Stimulated activated CD4-positive, alpha-beta T cell treated with anti-CD3 and anti-CD28 coated beads, Interleukin-15, amount 100 ng/mL, for 24 hours (primary cell): ENCODE measurements at places on chromosomes 11 and 22.

DNA sequence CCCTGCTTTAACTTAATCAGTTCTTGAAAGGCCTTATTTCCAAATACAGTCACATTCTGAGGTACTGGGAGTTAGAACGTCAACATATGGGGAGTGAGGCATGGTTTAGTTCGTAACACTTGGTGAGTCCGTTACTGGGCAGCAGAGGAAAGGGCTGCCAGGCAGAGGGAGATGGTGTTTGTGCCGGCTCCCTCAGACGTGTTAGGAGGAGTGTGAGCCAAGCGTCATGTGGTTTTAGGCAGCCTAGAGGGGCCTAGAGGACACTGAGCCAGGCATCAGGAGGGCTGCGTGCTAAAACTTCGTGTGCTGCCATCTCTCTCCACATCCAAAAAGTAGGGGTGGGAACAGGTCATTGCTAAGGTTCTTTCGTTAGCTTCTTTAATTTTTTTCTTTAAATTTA is 10.2 kb downstream of the BCR start:
- no peak for DNase-seq

- no peak for DNase-seq
Measured at GRCh38 chr22:50035976-50036724, 21.9 kb downstream of the TTLL8 start.

GRCh38 chr22:35349704-35350538 is 31.0 kb upstream of the HMOX1 start:
- DNase-seq: no peak

- no peak for DNase-seq
Measured at GRCh38 chr11:57932105-57932504, 91.6 kb upstream of the OR9Q1 start.

DNA sequence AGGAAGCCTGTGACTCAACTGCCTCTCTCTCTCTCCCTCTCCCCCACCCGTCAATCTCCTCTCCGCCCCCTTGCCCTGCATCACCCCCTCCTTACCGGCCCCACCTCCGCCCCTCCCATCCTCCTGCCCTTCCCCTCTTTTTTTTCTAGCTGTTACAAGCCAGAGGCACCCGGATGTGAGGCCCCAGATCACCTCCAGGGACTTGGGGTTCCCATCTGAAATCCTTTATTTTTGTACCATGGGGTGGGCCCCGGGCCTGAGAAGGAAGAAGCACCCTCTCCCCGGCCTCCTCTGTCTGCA is 10.8 kb downstream of the KCTD17 start:
- peak; percentile 27 for DNase-seq

DNA sequence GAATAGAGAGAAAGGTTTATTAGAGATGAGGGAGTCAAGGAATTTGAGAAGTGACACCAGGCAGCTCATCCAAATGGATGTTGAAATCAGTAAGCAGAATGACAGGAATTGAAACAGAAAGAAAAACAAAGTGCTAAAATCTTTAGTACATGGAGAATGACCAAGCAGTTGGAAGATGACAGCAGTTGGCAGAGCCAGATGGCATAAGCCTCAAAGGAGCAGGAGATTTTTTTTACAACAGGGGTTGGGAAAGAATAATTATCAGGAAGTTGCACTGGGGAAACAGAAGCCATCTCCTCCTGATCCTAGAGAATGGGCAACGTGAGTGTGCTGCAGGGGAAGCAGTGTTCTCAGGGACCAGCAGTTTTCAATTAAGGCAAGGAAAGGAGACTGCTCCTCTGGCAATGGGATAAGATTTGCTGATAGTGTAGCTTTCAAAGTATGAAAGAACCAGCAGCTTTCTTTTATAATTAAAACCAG is 28.9 kb downstream of the RAB39A start:
- no peak for DNase-seq

DNA sequence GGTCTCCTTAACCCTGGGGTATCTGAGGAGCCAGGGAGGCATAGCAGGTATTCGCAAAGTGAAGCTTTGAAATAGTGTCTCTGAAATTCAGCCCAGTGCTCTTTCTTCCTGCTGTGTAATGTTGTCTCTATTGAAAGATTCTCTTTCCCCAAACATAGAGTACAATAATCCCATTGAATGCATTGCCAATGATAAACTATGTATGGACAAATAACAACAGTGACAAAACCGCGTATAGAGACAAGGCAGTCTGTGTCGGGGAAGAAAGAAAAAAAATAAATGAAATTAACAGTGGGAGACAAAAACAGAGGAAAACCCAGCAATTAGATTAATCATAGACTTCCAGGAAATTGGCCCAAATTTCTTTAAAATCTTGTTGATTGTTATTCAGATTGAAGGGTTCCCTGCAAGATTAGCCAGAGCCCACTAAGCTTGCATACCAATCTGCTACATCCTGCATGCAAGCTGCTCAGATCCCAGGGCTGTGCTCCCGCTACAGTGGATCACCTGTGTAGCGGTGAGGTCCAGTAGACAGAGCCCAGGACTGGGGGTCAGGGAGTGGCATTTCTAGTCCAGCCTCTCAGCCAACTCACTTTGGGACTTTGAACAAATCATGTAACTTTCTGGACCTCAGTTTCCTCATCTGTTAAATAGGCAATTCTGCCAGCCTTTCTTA is 492.8 kb downstream of the INSC start:
- no peak for DNase-seq

GRCh38 chr22:39488563-39489083 is 13.5 kb upstream of the MIEF1 start:
- no peak for DNase-seq

- DNase-seq: no peak
Measured at GRCh38 chr11:17765356-17766072, 30.9 kb downstream of the KCNC1 start.

DNA sequence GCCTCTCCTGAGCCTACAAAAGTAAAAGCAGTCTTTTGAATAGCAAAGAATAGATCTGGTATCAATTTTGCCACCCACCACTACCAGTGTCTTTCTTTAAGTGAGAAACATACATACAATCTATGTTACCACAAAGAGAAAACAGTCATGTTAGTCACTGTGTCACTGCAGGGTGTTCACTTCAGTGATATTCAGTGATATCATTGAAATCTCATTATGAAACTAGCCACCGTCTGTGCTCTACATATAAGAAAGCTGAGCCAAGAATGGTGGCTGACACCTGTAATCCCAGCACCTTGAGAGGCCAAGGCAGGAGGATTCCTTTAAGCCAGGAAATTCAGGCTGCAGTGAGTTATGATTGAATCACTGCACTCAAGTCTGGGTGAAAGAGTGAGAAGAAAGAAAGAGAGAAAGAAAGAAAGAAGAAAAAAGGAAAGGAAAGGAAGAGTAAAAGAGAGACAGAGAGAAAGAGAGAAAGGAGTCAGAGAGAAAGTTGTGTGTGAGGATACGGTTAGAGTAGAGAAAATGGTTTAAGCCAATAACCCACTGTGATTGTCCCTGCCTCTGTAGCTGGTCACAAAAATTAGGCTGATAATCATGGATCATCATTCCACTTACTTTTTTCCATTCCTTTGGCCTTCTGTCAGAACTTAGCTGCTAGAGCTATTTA is 847.1 kb downstream of the FAM181B start:
- DNase-seq: no peak

- peak; percentile 94 for DNase-seq
Measured at GRCh38 chr11:67277231-67277961, 11.1 kb downstream of the GRK2 start.

GRCh38 chr11:14270690-14271542 is 88.1 kb downstream of the RRAS2 start:
- peak; percentile 31 for DNase-seq

- peak; percentile 57 for DNase-seq
Measured at GRCh38 chr22:41286639-41287091, 678 bp upstream of the RANGAP1 start.

GRCh38 chr11:79098146-79098545 is 342.7 kb downstream of the TENM4 start:
- DNase-seq: no peak

GRCh38 chr11:12242966-12243365 is 132.6 kb downstream of the MICAL2 start:
- no peak for DNase-seq

DNA sequence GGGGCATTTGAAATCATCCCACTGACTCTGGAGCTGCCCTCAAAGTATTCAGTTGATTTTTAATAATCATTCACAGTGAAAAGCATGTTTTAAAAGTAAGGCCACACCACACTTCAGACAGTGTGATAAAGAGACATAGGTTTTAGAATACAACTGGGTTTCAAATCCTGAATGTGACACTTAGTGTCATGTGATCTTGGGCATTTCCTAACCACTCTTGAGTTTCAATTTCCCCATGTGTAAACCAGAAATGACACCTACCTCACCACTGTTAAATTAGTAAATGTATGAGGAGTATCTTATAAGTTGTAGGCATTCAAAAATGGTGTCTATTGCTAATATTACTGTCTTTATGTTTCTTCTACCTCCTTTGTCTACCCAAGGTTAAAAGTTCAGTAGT is 5.4 kb downstream of the TMEM123 start:
- no peak for DNase-seq

GRCh38 chr11:86553265-86553664 is 119.2 kb downstream of the ME3 start:
- no peak for DNase-seq

DNA sequence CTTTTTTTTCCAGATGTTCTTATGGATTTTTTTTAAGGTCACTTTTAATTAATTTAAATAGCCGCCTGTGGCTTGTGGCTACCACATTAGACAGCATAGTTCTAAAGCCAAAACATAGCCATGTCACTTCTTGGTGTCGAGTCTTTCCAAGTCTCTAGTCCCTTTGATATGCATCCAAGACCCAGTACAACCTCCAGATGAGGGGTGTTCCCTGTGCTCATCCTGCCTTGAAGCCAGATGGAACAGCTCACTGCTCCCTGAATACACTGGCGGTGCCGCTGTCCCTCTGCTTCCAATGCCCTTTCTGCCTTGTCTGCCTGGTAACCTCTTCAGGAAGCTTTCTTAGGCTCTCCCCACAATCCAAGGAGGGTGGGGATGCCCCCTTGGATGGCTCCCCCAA is 338.0 kb downstream of the TENM4 start:
- DNase-seq: no peak

GRCh38 chr22:44678556-44679305 is 23.3 kb upstream of the PRR5 start:
- DNase-seq: no peak

GRCh38 chr11:122874991-122875390 is 7.6 kb upstream of the JHY start:
- DNase-seq: no peak

- DNase-seq: no peak
Measured at GRCh38 chr11:115699733-115700132, 195.5 kb upstream of the CADM1 start.

DNA sequence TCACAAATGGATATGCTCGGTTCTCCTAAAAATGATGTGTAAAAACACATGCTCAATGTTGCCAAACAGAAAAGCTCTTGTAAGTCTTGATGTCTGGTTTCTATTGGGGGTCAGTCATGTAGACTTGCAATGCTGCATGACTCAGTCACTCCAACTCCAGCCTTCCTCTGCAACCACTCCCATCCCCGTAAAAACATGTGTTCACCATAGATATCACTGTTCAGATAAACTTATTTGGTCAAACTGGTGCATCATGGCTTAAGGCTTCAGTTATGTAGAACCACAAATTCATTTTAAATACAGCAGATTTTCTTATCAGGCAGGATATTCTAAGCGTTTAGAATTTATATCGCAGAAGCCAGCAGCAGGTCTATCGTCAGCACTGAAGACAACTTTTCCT is 298.4 kb upstream of the LUZP2 start:
- no peak for DNase-seq

DNA sequence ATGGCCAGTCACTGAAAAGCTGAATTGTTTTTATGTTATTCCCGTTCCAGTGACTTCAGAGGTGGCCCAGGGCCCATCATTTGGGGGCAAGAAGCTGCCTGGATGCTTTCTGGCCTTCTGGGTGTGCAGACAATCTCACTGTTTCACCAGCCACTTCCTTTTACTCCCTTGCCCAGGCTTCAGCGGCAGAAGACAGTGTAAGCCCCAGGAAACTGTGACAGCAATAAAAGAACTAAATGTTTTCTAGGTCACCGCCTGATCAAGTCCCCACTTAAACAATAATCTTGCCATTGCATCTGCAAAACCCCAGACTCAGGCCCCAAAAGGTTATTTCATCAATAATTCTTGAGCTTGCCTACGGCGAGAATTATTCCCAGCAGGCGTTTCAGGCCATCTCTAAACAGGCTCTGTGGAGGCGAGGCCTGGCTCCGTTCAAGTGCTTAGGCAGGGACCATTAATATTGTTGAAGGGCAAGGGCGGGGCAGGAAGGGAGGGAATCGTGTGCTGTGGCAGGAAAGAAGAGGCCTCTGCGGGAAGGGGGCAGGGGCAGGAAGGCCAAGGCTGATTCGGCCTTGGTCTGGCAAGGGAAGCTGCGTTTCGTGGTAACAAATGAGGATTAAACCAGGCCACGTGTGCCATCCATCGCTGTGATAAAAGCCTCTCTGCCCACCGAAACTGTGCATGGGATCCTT is 252.3 kb downstream of the KIRREL3 start:
- no peak for DNase-seq

DNA sequence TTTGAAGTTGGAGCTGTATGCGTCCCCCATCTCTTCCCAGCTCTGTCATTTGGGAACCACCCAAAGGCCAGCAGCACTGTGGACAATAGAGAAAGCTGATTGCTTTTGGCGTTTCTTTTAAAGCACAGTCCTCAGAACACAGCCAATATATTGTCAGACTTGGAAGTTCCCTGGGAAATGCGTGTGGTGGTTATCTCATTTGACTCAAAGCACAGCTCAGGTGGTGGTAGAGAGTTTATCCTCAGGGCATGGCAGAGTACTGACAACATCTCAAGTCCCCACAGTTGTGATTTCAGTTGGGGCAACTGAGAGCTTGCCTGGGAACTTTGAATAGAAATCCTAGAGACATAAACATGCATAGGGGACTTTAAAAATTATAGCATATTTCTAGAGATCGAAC is 601.3 kb downstream of the ETS1 start:
- DNase-seq: no peak
